ENCODE measurements at places on chromosomes 7 and 10.

GRCh38 chr10:80468002-80468401, 13.9 kb downstream of the TSPAN14 start:
- DNase-seq: no peak

DNA sequence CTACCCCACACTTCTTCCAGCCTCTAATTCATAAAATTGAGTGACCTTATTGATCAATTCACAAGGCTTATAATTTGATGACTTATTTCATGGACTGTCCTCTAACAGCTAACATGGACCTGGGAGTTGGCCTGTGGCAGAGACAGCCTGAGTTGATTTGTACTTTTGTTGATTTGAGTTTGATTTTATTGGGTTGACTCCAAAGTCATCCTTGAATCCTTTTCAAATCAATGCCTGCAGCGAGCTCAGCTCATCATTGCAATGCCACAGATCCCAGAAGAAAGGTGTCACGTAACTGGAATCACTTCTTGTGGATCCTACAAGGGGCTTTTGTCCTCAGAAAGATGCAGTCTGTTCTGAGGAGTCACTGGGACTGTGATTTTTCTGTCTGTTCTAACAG, 138.0 kb downstream of the CAMK1D start:
- DNase-seq: no peak

DNA sequence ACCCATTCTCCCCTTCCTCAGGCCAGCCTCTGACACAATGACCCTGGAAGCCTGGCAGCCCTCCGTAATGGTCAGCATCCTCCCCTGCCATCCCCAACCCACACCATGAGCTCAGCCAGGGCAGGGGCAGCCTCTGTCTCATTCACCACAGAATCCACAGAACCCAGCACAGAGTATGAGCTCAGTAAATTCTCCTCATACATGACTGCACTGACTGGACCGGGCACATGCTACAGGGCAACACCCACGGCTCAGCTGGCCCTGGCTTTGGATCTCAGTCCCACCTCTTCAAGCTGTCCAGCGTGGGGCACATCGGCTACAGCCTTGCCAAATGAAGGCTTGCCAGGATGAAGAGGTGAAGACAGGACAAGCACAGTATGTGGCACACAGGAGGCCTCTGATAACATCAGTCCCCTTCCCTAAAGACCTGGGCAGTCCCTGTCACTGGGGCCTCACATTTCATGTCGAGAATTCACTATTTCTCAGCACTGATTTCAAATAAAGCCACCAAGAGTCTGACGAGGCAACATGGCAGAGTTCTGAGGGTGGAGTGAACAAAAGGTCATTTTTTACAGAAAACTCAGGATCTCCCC, 7.9 kb downstream of the GPRIN2 start:
- no peak for DNase-seq

GRCh38 chr10:77007834-77008233, 629.8 kb downstream of the KCNMA1 start:
- no peak for DNase-seq

- no peak for DNase-seq
Observed at GRCh38 chr7:7861211-7861633, 107.4 kb upstream of the GLCCI1 start.

- no peak for DNase-seq
Observed at GRCh38 chr7:117707080-117707479, 166.2 kb downstream of the CTTNBP2 start.

DNA sequence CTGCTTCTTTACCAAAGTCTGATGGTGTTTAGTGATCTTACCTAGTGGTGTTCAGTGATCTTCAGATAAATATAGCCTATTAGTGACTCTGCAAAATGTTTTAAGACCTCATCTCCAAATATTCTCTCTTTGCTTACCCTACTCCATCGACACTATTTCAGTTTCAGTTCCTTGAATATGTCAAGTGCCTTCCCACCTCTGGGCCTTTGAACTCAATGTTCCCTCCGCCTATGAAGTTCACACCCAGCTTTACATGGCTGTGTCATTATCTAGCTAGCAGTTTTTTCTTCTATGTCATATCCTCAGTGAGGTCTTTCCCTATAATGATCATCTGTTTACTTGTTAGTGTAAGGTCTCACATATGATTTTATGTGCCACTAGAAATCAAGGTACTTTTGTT, 322.6 kb downstream of the DGKB start:
- DNase-seq: no peak

GRCh38 chr10:58384999-58385783, at the start of gene TFAM:
Gene TFAM, plus strand, starts transcription at chr10:58385410. Its CDS starts 138 bp downstream, at chr10:58385548.
- peak; percentile 95 for DNase-seq

GRCh38 chr10:43958964-43959363, 310.3 kb upstream of the ZNF32 start:
- no peak for DNase-seq

Measured in stimulated activated CD4-positive, alpha-beta T cell treated with anti-CD3 and anti-CD28 coated beads, Interleukin-12 subunit alpha, Interleukin-12 subunit beta, amount 100 ng/mL, for 48 hours (primary cell).